ENCODE measurements at places on chromosomes 6 and 20. TPM values are rescaled to one million over a fixed set of nuclear protein-coding genes. Genes with fewer than 3 reads are reported as not detected.

DNA sequence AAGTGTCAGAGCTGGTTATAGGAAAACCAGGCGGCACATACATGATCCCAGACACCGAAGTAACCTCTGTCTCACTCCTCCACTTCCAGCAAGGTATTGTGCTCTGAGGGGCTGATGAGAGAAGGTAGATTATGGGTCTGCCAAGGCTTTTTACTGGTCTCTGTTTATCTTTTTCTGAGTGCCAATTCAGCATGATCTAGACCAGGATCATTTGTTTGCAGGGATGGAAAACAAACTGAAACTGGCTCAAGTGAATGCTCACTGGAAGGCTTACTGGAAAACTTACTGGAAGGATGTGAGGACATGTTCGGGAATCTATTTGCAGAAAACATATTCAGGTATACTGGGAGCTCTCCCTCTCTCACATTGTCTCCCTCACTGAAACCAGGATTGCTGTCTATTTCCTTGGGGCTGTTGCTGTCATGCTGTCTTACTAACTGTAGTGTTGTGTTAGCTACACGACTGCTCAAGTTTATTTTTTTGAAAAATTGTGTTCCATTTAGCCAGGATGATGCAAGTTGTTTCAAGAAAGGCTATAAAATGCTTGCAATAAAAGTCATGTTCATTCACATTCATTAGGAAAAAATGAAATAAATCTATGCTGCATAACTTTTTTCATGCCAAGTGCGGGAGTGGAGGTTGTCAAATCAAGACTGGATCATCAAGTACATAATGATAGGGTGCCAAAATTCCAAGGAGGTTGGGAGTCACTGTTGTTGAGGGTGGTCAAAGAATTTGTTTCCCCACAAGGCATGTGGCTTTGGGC is 37.0 kb downstream of the KLHL31 start:
- DNase-seq = no peak

DNA sequence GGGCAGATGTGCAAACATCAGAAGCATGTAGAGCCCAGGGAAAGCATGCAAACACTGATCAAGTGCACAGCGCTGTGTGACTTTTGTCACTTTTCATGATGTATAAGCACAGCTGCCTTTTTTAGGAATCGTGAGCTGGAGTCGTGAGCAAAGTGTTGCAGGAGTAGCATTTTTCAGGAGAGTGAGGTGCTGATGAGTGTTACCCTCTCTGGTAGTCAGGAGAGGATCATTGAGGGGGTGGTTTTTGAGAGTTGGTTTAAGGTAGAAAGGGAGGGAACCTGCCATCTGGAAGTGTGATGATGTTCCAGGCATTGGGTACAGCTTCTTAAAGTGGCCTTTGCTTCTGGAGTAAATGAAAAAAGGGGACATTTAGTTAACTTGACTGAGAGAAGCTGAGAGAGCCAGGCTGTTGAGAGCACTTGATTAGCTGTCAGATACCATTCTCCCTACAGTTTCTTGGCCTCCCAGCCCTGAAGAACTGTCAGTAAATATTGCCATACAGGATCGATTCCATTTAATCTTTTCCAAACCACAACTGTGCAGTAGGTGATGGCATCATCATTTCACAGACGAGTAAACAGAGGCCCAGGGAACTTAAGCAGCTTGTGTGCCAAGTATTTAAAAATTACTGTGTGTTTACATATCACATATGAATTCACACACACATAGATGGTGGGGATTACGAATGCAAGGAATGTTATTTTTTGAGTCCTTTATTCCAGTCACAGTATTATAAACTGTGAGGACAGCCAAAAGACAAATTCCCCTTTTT is 28.9 kb downstream of the TPD52L1 start:
- DNase-seq = no peak

The GJA10 gene
- not detected for total RNA-seq

The ESR1 gene
- 2.2 TPM for total RNA-seq

- no peak for DNase-seq
Measured at GRCh38 chr6:123089226-123089625, 93.2 kb downstream of the CLVS2 start.

- no peak for DNase-seq
Measured at GRCh38 chr6:33429750-33430052, 9.8 kb downstream of the SYNGAP1 start.

The POM121L2 gene
- not detected for total RNA-seq

DNA sequence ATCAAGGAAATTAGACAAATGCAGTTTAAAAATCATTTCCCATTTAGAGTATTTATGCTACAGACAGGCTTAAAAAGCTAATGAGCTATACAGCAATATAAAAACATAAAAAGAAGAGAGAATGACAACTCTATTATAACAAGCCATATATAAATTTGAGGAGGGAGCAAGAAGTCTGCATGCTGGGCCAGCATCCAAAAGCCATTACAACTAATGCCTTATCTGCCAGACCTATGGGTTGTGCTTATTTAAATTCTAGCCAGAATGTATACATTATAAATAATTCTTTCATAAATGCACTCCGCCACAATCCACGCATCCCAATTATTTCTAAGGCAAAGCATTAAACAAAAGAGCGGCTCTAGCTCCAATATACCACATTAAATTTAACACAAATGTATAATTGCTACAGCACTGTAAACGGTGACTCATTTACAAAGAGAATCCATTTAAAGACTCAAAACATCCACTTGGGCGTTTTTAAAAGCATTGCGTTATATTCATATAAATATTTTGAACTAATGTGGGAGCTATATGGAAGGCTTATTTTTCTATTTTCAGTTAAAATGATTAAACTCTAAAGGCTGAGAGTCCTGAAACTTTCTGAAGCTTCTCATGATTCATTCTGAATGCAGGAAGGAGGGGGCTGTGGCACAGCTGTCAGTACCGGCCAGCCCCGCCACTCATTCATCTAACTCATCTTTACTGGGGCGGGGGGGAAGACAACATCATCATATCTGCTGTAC is 37.7 kb upstream of the RAB22A start:
- no peak for DNase-seq

GRCh38 chr6:52019092-52019491 is 68.3 kb downstream of the PKHD1 start:
- no peak for DNase-seq

DNA sequence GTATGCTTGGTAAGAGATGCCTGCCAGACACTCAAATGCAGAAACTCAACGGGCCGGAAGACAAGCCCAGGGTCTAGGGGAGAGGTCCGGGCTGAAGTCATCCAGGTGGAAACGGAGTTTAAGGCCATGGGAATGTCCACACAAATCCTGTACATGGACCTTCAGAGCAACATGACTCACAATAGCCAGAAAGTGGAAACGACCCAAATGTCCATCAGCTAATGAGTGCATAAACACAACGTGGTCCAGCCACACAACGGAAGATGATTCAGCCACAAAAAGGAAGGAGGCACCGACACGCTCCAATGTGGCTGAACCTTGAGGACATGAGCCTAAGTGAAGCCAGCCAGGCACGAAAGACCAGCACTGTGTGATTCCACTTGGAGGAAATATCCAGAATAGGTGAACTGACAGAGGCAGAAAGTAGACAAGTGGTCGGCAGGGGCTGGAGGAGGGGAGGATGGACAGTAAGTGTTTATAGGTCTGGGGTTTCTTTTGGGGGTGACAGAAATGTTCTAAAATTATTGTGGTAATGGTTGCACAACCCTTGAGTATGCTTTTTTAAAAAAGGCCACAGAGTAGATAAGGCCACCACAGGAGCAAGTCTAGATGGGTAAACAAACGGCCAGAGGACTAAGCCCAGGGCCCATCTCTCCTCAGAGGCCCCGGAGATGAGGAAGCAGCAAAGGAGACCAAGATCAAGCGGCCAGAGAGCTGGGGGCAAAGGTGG is 105.6 kb downstream of the PREX1 start:
- DNase-seq = no peak

The COX4I2 gene
- total RNA-seq = not detected

- DNase-seq = no peak
Measured at GRCh38 chr6:145749632-145750031, 14.3 kb upstream of the EPM2A start.

GRCh38 chr20:14989535-14990290 is 652.3 kb upstream of the FLRT3 start:
- no peak for DNase-seq

The C20orf202 gene
- total RNA-seq = 0.48 TPM

DNA sequence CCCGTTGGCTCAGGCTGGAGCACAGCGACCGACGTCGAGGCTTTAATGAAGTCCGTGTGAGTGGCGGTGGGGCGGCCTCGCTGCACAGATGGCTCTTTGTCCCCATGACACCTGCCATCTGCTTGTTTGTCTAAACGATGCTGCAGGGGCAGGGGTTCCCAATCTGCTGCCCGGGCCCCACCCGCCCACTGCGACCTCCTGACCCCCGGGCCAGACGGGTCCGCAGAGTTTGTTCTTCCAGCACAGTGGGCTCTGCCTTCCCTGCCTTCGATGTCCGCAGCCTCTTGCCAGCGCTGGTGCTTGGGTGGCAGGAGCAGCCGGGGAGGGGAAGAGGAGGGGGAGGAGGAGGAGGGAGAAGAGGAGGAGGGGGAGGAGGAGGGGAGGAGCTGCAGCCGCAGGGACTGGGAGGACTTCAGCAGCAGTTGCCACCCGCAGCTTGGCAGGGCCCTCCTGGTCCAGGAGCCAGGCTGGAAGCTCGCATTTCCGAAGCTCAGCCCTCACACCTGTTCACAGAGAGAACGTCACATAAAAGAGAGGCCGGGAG is 210.0 kb downstream of the DLL1 start:
- peak; percentile 43 for DNase-seq

The TFAP2C gene
- total RNA-seq = 24.9 TPM

DNA sequence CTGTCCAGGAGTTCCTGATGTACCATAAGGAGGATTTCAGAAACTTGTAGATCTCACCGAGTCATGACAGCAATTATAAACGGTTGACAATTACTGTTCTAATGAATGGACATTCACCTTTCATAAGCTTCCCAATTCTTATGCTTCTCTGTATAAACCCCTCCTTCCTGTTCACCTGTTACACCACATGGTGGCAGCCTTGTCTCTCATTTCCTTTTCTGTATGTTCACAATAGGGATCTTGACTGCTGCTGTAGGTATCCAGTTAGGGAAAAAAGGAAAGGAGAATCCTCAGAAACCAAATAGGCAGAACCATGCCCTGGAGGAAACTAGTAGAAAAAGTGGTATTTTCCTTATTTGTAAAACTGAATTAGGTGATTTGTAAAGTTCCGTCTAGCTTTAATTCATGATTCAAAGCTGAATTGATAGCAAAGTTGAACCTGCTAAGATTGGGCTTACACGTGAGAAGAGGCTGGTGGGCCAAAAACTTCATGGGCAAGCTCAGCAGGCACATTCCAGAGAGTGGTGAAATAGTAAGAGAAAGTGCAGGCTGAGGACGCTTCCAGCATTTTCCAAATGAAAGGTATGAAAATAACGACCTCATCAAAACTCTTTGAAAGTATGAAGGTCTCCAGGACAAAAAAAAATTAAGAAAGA is 29.0 kb upstream of the TBPL1 start:
- DNase-seq = peak; percentile 70

GRCh38 chr20:54355631-54356280 is 119.6 kb upstream of the DOK5 start:
- DNase-seq = peak; percentile 43

The KIAA1755 gene
- total RNA-seq = 2.1 TPM

The TREML2 gene
- under 0.01 TPM for total RNA-seq

- DNase-seq = no peak
Measured at GRCh38 chr20:37535443-37536132, 7.9 kb upstream of the BLCAP start.

The CST1 gene
- total RNA-seq = not detected

DNA sequence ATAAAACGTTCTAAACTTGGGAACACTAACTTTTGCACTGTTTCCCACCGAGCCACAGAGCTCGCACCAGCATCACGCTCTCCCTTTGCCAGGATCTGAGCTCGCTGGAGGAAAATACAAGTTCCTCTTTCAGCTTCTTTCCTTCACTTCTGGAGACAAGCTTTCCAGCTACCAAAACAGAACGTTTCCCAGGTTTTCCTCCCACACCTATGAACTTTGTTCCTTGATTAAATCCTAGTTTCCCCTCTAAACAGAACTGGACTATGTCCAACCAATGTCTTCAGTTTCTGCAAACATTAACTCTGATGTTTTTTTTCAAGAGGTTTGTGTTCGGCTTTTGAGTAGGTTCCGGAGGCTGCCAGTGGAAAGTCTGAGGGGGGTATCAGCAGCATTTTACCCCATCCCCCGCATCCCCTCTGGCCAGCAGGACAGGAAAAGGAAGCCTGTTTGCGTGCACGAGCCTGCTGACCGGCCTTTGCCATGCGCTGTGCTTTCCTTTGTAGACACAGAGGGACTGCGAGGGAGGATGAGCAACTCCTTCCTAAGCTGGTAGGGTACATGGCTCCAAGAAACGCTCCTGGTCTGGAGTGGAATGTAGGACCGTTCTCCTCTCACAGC is 135.5 kb downstream of the LY86 start:
- DNase-seq = no peak

The HCK gene
- 16.0 TPM for total RNA-seq

DNA sequence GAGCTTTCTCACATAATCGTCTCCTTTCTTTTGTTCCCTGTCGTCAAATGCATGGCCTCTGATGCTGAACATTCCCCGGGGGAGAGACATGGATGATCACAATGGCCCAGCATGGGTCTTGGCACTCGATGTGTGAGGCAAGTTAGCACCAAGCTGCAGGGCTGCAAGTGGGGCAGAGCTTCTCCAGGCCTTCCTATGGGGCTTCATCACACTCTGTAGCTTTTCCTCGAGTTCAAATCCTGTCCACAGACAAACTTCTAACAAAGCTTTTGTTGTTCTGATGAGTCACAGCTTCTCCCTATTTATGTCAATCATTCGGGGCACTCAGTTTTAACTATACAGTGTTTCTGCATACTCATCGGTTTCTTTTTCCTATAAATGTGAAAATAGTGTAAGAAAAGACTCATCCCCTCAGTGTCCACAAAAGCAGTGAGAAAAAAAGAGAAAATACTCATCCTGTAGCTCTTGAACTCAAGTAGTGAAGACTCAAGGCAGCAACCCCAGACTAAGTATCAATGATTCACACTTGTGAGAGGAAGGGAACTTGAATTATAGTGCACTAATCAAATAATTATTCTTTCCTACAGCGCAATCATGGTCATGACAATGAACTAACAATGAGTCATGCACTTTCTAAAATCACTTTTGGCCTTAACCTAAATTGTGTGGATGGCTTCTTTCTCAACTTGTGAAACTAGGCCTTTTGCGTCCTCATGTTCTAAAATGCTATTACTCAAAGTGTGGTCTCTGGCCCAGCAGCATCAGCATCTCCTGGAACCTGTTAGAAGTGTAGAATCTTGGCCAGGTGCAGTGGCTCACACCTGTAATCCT is 68.4 kb upstream of the NOX3 start:
- no peak for DNase-seq

The RSPH9 gene
- total RNA-seq = not detected

DNA sequence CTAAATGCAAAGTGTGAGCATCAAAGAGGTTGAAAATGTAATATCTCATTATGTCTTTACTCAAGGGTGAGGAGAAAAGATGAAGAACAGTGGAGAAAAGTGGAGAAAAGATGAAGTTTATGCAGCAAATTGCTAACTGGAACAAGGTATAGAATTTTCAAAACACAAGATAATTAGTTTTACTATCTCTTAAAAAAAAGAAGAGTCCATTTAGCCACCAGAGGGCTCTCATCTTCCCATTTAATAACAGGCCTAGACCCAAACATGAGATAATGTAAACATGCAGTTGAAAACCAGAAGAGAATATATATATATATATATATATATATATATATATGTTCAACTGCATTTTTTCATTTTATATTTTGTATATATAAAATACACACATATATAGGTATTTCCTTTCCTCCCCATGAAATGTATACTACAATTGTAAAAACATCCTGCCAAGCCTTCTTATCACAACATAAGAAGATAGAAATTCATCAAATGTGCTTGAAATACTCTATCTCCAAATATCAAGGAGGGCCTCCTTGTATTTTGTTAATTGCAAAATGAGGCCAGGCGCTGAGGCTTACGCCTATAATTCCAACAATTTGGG is 78.4 kb downstream of the ADTRP start:
- DNase-seq = no peak

GRCh38 chr6:7418238-7418905 is 28.8 kb downstream of the RIOK1 start:
- no peak for DNase-seq
